ENCODE measurements at places on chromosomes 3 and 15.
A peak's percentile ranks its signal among the peaks of the same experiment; 100 is the strongest.

- DNase-seq = peak; percentile 75
- no peaks in the 10 kb centered on the region for H3K27me3 ChIP-seq
- H3K27ac ChIP-seq = no peak overlapping the region
- H3K4me3 ChIP-seq = no peak overlapping the region
Measured at GRCh38 chr3:38004415-38005075, 14.0 kb downstream of the VILL start.

DNA sequence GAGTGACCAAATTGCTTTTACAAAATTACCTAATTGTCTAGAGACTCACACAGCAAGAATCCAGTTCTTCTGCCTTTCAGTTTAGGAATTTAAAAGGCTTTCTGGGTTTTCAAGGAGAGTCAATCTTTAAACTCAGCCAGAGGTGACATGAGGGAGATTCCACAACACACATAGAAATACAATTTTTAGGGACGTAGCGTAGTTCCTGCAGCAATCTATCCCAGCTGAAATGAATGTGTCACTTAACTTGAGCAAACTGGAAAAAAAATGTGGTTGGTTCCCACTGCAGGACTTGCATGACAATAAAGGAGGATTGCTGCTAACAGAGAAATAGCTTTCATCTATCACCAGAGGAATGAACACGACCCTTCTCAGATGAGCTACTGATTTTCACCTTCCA, 269.7 kb downstream of the OTOL1 start:
- H3K36me3 ChIP-seq = no peaks in the 10 kb centered on the region
- no peaks in the 10 kb centered on the region for H3K4me1 ChIP-seq
- H3K27ac ChIP-seq = no peak overlapping the region
- no peak overlapping the region for H3K4me3 ChIP-seq
- H3K27me3 ChIP-seq = no peaks in the 10 kb centered on the region
- no peak for DNase-seq

DNA sequence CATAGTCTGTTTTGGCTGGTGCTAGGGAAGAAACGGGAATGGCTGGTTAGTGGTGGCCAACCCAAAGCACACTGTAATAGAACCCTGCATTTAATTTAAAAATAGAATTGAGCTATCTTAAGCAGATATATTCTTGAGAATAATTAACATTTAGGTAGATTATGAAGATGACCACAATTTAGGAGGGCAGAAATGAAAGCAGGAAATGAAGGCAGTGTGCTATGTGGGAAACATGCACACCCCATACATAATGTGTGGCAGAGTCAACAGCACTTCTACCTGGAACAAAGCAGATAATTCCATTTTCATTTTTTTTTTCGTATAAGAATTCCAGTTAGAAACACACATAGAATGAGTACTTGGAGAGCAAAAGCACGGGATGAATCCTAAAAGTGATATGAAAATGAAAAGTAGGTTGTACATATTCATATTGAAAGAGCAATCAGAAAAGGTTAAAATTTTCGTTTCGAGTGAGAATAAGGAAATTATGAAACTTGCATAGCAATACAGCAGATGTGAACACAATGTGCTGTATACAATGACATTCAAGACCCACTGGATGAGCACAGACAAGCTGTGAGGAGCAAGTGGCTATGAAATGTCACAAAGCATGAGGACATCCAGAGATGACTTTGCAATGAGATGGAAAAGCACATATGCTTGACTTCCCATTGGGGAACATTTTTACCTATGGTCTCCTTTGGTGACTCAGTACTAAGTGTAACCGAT, 102.6 kb downstream of the TFG start:
- no peaks in the 10 kb centered on the region for H3K36me3 ChIP-seq
- peaks cover 3% of the 10 kb centered on the region for H3K27me3 ChIP-seq
- no peak overlapping the region for H3K27ac ChIP-seq
- no peak overlapping the region for H3K4me3 ChIP-seq
- H3K4me1 ChIP-seq = no peaks in the 10 kb centered on the region
- no peak for DNase-seq

GRCh38 chr3:45659661-45660566, 29.3 kb upstream of the SACM1L start:
- peaks cover 8% of the 10 kb centered on the region for H3K36me3 ChIP-seq
- H3K27me3 ChIP-seq = no peaks in the 10 kb centered on the region
- DNase-seq = peak; percentile 53
- H3K27ac ChIP-seq = no peak overlapping the region
- peaks cover 18% of the 10 kb centered on the region for H3K4me1 ChIP-seq

DNA sequence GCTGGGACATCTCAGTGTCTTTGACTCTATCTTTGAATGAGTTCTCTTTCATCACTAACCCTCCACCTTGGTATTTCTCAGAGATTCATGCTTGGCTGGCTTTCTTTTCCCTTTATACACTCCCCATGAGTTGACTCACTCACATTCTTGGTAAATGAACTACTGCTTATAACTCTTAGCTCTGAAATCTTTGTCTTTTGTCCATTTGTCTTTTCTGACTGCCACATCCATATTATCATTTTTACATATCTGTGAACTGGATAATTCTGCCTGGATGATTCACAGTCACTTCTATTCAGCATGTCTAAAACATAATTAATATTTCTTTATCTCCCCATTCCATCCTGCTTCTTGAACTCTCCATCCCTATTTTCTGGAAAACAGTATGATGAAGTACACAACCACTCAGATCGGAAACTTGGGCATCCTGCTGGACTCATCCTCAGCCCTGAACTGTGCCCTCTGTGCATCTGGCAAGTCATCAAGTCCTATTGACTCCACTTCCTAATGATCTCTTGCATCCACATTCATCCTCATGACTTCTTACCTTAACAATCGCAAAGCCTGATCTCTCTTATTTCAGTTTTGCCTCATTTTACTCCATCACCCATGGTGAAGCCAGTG, 66.9 kb downstream of the KCNAB1 start:
- H3K4me3 ChIP-seq = no peak overlapping the region
- no peaks in the 10 kb centered on the region for H3K4me1 ChIP-seq
- H3K36me3 ChIP-seq = no peaks in the 10 kb centered on the region
- DNase-seq = no peak
- peaks cover 6% of the 10 kb centered on the region for H3K27me3 ChIP-seq

DNA sequence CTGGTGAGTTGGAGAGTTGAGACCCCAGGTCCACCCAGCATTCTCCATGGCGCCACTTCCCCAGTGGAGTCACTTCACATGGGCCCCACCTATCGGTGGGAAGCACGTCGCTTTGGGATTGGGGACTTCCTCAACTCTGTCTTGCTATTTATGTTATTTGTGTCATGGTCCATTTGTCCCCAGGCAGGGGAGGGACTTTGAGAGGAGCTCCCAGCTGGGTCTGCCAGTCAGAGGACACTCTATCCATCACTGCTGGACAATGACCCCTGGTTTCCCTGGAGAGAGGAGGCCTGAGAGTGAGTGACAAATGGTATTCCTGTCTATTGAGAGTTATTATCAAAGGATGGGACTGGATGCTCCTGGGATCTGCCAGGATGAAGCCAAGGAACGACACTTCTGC, 127.6 kb downstream of the RAB11A start:
- H3K36me3 ChIP-seq = no peaks in the 10 kb centered on the region
- no peak overlapping the region for H3K27ac ChIP-seq
- H3K4me3 ChIP-seq = no peak overlapping the region
- no peaks in the 10 kb centered on the region for H3K4me1 ChIP-seq
- H3K27me3 ChIP-seq = peaks cover 56% of the 10 kb centered on the region

DNA sequence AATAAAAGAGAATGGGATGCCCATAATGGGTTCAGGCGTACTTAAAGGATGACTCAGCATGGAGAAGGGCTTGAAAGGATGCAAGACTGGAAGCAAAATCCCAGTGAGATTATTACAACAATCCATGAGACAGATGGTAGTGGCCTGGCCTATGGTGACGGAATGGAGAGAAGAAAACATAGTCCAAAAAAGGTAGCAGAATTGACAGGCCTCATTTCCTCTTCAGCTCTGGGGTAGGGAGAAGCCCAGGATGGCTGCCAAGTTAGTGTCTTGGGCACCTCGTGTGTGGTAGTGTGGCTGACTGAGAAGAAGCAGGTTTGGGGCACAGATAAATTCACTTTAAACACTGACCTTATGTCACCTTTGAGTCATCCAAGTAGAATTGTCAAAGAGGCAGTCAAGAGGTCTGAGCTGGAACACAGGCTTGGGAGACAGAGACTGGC, 18.1 kb downstream of the MB21D2 start:
- peak overlapping the region; percentile 85 for H3K27ac ChIP-seq
- peaks cover 23% of the 10 kb centered on the region for H3K27me3 ChIP-seq
- H3K36me3 ChIP-seq = peaks cover 49% of the 10 kb centered on the region
- DNase-seq = no peak
- peaks cover 72% of the 10 kb centered on the region for H3K4me1 ChIP-seq

DNA sequence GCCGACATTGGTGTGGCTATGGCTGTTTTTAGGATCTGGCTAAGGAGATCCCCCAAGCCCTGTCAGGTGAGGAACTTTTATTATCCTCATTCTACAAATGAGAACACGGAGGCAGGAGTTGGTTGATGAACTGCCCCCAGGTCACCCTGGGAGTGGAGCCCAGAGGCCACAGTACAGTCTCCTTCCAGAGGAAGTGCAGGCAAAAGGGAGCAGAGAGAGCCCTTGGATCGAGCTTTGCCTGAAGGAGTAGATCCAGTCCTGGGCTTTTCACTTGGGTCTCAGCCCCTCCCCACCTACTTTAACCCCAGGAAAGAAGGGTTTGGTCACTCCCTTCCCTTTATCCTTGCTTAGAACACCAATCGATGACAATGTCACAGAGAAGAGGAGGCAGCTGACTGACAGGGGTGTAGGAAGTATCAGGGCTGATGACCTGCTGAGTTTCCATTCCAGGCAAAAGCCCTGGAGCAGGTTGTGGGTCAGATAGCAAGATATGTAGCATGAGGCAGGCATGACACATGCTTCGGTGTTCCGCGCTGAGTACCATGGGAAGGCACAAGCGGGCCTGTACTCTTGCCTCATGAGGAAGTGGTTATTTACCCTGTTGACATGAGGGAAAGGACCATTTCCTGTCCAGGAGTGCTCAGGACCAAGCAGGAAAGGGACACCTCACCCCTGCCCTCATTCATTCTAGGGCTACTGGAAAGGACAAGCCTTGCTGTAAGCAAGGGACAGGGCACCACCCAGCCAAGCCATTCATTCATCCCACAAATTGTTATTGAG, 5.8 kb upstream of the PLA2G4D start:
- H3K27ac ChIP-seq = no peak overlapping the region
- no peaks in the 10 kb centered on the region for H3K36me3 ChIP-seq
- H3K4me3 ChIP-seq = no peak overlapping the region
- peaks cover 36% of the 10 kb centered on the region for H3K27me3 ChIP-seq
- H3K4me1 ChIP-seq = no peaks in the 10 kb centered on the region

GRCh38 chr15:68504681-68505170, 72.8 kb upstream of the ITGA11 start:
- DNase-seq = no peak
- H3K27me3 ChIP-seq = peaks cover 33% of the 10 kb centered on the region
- peak overlapping the region; percentile 13 for H3K4me3 ChIP-seq
- H3K27ac ChIP-seq = no peak overlapping the region

GRCh38 chr3:50515565-50516439, 12.4 kb upstream of the CACNA2D2 start:
- no peak overlapping the region for H3K27ac ChIP-seq
- H3K27me3 ChIP-seq = peaks cover 68% of the 10 kb centered on the region
- H3K4me3 ChIP-seq = no peak overlapping the region

DNA sequence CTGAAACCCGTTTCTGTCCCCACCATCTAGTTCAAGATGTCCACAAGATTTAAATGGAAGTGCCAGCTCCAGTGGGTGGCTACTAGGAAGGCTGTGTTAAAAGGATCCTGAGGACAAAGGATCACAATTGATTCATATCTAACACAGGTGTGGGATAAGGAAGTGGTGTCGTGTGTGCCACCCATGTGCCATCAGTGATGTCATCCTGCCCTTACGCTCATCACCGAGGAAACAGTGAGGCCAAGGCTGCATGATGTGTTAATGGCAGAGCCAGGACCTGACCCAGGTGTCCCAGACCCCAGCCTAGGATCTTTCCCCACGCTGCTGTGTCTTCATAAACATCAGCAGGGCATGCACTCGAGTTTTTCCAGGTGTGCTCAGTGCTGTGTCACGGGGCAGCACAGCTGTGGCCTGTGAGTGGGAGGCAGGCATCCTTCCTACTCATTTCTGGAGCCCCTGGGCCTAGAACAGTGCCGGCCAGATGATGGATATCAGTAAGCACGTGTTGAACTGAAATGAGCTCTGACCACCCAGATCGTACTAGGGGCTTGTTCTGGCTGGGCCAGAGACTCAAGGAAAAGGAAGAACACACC, 10.6 kb upstream of the TGM5 start:
- no peak overlapping the region for H3K4me3 ChIP-seq
- no peaks in the 10 kb centered on the region for H3K4me1 ChIP-seq
- no peak for DNase-seq
- H3K27me3 ChIP-seq = peaks cover 14% of the 10 kb centered on the region
- H3K36me3 ChIP-seq = no peaks in the 10 kb centered on the region
- H3K27ac ChIP-seq = no peak overlapping the region

GRCh38 chr3:177792311-177793030, 595.2 kb upstream of the TBL1XR1 start:
- no peak overlapping the region for H3K27ac ChIP-seq
- DNase-seq = no peak
- H3K36me3 ChIP-seq = peaks cover 1% of the 10 kb centered on the region
- H3K4me1 ChIP-seq = peaks cover 5% of the 10 kb centered on the region

DNA sequence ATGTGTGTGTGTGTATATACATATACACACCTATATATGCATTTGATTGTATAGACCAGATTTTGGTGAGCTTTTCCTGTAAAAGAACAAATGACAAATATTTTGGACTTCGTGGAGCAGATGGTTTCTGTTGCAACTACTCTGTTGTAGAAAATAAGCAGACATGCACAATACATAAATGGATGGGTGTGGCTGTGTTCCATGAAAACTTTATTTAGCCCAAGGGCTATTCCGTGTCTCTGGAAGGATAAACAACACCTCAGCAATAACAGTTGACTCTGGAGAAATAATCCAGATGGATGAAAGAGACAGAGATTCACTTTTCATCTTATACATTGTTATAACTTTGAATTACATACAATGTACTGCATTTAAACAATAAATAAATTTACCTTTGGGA, 441.4 kb downstream of the CNTN3 start:
- no peaks in the 10 kb centered on the region for H3K27me3 ChIP-seq
- H3K4me1 ChIP-seq = no peaks in the 10 kb centered on the region
- no peak overlapping the region for H3K4me3 ChIP-seq
- no peaks in the 10 kb centered on the region for H3K36me3 ChIP-seq
- no peak for DNase-seq

Measured in activated naive CD4-positive, alpha-beta T cell treated with anti-CD3 and anti-CD28 coated beads, Interleukin-2, amount 10 ng/mL, durations not matched to agents 7 days and 5 days (primary cell).